ENCODE measurements at places on chromosomes 11 and 22.

DNA sequence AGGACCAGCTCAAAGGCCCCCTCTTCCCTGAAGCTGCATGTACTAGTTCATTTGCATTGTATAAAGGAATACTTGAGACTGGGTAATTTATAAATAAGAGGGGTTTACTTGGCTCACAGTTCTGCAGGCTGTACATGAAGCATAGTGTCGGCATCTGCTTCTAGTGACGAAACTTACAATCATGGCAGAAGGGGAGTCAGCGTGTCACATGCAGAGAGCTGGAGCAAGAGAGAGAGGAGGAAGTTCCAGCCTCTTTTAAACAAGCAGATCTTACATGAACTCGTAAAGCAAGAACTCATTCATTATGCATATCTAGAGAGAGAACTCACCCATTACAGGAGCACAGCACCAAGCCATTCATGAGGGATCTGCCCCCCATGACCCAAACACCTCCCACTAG lies 7.1 kb upstream of the HMGXB4 start:
- DNase-seq, result no peak

DNA sequence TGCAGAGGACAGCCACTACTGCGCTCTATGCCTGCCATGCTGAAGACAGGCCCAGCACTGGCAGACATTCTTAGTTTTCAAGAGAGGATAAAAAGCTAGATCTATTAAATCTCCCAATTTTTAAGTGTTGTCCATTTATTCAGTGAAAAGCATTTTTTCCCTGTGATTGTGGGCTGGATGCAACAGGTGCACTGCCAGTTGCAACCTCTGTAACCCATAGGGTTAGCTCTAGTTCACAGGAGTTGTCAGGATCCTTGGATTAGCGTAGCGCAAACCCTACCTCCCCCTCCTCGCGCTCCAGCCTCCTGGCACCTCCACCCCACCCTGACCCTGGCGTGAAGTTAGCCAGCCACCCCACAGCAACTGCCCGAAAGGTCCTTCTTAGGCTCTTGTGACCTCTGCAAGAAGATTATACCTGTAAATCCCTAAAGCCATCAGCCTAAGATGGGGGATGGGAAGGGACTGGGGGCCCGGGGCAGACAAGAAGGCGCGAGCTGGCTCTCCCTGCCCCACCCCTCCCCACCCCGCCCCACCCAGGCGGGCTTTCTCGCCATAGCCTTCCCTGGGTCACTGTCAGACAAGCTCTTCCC lies 30.9 kb downstream of the EIF3F start:
- DNase-seq, result no peak

DNA sequence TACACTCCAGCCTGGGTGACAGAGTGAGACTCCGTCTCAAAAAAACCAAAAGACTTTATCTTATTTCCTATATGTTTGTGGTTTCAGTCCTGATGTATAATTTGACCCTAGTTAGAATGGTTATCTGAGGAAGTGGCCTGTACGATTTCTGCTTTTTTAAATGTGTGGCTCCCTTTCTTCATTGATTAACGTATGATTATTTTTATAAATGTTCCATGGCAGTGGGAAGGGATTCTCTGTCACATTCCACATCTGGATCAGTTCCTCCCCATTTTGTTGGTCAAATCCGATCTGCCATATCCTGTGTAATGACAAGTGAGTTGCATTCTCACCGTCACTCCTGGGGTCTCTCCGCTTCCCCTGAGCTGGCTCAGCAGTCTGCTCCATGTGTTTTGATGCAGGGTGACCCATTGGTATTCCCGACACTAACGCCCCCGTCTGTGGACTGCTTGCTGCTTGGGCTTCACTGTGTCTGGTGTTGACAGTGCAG lies 20.3 kb downstream of the NEAT1 start:
- no peak for DNase-seq

DNA sequence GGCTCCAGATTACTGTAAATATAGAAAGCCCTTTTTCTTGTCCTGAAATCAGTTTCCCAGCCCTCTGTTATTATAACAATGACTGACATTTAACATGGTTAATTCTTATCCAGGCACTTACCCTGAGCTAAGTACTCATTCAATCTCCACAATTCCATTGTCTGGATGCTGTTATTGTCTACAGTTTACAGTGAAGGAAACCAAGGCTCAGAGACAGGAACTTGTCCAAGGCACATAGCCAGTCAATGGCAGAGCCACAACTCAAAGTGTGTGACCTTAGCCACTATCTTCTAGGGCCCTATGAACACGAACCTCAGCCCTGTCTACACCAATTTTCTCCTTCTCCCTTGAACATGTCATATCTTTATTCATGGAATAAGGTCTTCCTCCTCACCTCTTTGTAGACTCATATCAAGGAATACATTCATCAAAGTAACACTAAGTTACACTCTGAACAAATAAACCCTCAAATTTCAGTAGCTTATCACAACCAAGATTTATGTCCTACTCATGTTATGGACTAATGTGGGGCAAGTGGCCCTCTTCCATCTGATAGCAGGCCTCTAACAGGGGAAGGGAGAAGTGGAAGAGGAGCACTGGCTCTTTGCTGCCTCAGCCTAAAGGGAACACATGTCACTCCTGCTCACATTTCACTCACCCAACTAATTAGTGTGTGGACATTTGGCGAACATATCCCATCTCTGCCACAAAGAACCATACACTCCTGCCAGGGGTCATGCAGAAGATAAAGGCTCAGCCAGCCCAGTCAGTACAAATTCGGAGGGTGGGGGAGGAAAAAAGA lies 39.3 kb upstream of the APLNR start:
- DNase-seq, result no peak

DNA sequence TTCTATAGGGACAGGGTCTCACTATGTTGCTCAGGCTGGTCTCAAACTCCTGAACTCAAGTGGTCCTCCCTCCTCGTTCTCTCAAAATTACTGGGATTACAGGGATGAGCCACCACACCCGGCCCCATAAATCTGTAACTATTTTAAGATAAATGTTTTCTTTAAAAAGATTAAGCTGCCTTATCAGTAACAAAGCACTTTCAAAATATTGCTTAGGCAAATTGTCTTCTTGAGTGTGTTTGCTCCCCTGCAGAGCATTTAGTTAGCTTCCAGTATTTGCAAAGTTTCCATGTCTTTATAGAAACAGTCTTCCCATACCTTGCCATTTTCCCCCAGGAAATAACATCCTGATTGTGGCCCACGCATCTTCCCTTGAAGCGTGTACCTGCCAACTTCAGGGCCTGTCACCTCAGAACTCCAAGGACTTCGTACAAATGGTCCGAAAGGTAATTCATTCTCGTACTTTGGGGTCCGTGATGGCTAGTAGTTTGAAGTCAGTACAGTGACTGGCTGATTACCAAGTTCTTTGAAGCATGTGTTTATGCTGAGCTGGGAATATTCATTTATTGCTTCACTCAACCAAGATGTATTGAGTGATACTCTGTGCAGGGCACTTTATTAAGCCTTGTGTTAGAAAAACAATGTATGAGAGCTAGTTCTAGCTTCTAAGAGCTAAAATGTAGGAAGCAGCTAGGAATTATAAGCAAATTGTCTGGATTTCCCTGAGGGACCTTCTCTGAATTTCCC lies 30.4 kb upstream of the CRTAM start:
- DNase-seq, result no peak

Data from stimulated activated CD4-positive, alpha-beta T cell treated with anti-CD3 and anti-CD28 coated beads, TNF-alpha, amount 100 ng/mL, for 4 hours (primary cell).